ENCODE measurements at places on chromosomes 16 and 17.
A peak's percentile ranks its signal among the peaks of the same experiment; 100 is the strongest.

DNA sequence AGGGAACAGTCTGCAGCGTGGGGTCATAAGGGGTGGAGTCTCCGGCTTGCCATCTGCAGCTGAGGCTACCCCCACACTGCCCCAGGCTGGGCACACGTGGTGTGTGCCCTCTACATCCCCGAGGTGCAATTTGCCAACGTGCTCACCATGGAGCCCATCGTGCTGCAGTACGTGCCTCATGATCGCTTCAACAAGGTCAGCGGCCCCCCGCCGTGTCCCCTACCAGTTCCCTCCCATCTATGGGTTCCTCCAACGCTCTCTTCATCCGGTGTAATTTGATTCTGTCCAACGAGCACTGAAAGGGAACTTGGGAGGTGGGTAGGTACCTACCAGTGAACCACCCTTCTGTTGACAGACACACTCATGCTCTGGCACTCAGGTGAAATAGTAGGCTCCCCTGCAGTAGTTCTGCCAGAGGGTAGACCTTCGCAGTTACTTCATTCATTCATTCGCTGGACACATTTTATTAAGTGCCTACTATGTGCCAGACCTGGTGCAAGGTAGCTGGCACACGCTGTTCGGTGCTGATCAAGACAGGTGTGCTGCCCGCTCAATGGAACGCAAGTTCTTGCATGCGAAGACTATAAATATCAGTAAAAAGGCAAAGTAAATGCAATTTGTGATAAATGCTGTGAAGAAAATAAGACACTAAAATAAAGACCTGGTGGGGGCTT is 2.7 kb downstream of the MLLT6 start:
- DNase-seq, result no peak

GRCh38 chr16:70571623-70572022 is 48.0 kb downstream of the SF3B3 start:
- DNase-seq, result no peak

DNA sequence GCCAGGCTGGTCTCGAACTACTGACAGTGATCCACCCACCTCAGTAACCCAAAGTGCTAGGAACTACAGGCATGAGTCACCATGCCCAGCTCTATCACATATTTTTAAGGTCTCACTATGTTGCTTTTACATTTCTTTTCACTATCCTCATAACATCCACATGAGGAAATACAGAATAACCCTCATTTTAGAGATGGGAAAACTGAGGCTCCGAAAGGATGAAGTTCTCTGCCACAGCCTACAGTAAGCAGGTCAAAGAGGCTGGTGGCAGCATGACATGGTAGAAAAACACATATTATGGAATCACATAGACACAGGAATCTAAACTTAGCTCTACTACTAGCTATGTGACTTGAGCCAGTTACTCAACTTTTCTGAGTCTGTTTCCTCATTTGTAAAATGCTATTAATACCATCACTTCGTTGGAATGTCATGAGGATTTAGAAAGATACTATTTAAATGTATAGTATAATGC is 32.2 kb downstream of the APPBP2 start:
- DNase-seq, result peak; percentile 14

DNA sequence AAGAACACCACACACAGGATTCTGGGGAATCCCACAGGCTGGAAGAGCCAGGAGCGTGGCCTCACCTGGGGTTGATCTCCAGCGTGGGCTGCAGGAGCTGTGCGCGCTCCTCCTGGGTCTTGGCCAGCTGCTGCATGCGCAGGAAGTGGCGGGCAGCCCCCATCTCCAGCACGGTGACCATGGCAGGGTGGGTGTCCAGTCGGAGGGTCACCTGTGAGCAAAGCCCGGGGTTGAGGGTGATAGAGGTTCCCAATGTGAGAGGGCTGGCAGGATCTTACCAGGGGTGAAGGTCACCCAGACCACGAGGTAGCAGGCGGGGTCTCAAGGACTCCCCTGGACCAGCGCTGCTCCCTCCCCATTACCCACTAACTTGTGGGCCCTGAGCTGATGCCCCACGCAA is 7.4 kb downstream of the DNASE1 start:
- no peak for DNase-seq

GRCh38 chr17:45222014-45222288 is 266 bp downstream of the FMNL1 start:
- no peak for DNase-seq

- DNase-seq, result peak; percentile 43
These were observed 21.7 kb upstream of the SP6 start for GRCh38 chr17:47872651-47873161.

GRCh38 chr16:83813823-83814658 is 6.3 kb downstream of the HSBP1 start:
- no peak for DNase-seq

DNA sequence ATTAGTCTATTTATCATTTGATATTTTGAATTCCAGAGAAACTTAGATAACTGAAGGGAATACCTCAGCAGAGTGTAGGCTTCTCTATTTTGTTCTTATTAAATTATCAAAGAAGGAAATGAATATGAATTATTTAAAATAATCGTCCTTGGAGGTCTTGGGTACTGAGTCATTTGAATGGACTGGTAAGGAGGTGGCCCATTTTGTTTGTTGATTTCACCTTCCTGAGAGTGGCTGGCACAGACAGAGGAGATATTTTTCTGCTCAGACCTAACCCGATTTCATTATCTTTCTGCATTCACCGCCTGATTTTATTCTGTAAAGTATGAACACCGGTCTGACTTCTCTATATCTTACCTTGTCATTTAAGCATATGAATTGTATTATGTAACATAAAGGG is 88.0 kb downstream of the USP22 start:
- DNase-seq, result no peak

- DNase-seq, result no peak
These were observed 14.0 kb downstream of the TBX4 start for GRCh38 chr17:61466246-61466645.

DNA sequence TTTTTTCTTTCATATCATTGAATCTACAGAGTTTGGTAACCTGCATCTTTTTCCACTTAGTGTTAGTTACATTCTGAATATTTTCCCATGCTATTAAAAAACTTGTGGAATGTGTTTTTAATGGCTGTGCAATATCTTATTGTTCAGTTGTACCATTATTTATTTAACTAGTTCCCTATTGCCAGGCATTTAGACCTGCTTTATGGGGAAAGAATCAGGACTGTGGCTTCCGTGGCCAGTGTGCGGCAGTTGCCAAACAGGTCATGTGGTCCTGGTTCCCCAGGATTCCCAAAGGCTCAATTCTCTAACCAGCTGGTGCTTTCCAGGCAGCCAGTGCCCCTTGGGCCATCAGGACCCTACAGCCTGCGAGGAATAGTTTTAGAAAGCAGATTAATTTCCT is 30.8 kb downstream of the NDEL1 start:
- no peak for DNase-seq

DNA sequence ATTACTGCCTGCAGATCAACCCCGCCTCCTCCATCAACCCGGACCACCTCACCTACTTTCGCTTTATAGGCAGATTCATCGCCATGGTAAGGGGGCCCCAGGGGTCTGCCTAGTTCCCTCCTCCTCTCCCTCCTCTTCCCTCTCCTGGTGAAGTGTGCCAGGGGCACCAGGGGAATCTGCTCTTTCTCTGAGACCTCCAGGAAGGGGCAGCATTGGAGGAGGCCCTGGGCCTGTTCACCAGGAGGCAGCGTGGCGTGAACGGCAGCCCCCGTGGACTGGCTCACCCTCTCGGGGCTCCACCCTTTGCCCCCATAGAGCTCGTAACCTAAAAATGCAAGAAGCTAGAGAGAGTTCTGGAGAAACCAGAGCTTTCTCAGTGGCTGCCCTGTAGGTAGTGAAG is 17.1 kb upstream of the CLEC18A start:
- no peak for DNase-seq

DNA sequence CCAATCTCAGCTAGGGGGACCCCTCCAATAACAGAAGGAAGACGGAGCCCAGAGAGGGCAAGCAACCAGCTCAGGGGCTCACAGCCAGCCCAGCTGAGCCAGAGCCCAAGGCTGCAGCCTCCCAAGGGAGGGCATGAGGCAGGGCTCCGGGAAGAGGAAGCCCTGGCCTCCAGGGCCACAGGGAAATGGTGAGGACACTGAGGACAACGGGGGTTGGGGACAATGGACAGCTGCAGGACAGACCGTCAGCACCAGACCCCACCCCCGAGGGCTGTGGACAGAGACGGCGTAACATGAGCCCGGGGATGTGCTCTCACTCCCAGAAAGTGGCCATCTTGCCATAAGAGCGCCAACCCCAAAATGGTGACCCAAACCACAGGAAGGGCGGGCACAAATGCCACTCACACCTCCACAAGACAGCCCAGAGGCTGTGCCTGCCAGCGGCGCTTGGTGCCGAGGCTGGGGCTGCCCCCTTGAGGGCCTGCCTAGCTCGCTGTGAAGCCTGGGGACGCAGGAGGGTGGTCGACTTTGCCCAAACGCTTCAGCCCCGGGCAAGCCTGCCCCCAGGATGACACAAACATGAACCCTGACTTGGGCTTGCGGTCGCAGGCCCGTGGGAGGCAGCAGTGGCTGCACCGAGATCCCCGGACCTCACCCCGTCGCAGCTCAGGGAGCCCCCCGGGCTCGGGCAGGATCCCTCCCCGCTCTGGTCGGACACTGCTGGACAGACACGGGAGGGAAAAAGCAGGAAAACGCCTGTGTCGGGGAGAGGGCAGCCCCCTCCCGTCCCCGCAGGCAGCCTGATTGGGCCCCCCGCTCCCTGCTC is 10.5 kb downstream of the PIMREG start:
- DNase-seq, result no peak

DNA sequence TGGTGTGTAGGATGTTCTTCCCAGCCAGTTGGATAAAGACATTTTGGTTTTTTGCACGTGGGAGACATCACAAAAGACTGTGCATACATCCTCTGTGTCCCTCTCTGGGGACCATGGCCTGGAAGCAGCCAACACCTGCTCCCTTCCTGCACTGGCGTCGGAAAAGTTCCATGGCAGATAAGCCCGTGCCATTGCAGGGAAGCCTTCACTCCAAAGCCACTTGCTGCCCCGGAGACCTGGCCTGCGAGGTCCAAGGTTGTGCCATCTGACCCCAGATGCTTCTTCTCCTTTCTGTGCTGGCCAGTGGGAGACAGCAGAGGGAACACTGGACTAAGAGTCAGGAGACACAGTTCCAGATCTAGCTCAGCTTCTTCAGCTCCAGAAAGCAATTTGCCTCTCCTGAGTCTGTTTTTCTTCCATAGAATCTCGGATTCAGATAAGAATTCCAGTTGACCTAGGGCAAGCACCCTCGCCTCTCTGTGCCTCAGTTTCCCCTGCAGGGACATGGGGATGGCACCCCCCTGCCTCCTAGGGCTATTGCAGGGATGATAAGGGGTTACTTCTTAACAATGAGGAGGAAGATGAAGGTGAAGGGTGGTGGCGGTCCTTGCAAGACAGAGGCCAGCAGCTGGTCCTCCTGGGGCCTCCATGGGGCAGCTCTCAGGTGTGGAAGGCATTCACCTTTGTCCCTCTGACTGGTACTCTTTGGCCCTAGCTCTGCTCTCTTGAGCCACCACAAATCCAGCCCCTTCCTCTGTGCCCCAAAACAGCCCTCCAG is 134.2 kb downstream of the CMIP start:
- no peak for DNase-seq

DNA sequence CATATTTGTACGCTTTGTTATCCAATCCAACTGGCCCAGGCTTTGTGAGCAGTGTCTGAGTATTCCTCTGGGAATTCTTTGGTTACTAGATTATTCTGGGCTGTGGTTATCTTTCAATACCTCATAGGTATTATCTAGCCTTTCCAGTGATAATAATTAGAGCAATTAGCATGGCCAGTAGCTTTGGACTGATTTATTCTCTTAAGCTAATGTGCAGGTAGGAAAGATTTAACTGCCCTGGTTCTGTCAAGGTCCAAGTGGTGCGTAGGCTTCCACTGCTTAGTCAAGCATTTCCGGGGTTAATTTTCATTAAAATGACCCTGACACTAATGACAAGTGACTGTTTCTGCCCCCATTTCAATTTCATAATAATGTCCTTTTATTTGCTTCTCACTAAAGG is 54.2 kb upstream of the PMFBP1 start:
- no peak for DNase-seq

- DNase-seq, result no peak
These were observed 8.5 kb upstream of the ANKRD11 start for GRCh38 chr16:89498839-89499238.

Data from NCI-H226 (cell line).